ENCODE measurements at places on chromosomes 4 and X.

DNA sequence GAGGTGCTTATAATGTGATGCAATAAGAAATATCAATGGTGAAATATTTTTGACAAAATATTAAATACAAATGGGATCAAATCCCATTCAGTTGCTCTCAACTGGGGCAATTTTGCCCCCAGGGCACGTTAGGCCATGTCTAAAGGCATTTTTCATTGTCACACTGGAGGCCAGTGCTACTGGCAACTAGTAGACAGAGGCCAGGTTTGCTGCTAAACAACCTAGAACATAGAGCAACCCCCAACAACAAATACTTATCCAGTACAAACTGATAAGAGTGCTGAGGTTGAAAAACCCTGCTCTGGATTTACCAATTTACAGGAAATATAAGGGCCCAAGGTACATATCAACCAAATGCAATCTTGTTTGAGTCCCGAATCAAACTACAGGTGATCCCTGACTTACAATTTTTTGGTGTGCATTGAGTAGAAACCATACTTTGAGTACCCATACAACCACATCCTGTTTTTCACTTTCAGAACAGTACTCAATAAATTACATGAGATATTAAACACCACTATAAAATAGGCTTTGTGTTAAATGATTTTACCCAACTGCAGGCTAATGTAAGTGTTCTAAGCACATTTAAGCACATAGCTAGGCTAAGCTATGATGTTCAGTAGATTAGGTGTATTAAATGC lies 237.5 kb downstream of the HNRNPD start:
- no peak overlapping the region for H3K4me3 ChIP-seq
- no peak for DNase-seq
- no peaks in the 10 kb centered on the region for H3K36me3 ChIP-seq

- no peak for DNase-seq
- peaks cover 8% of the 10 kb centered on the region for H3K4me1 ChIP-seq
- no peak overlapping the region for H3K4me3 ChIP-seq
- H3K27me3 ChIP-seq, result no peaks in the 10 kb centered on the region
These were observed 29.8 kb upstream of the ZFP42 start for GRCh38 chr4:187965726-187966125.

GRCh38 chr4:85260064-85260463 lies 214.9 kb upstream of the ARHGAP24 start:
- no peak overlapping the region for H3K4me3 ChIP-seq
- no peak for DNase-seq
- H3K4me1 ChIP-seq, result no peaks in the 10 kb centered on the region
- H3K27ac ChIP-seq, result no peak overlapping the region

DNA sequence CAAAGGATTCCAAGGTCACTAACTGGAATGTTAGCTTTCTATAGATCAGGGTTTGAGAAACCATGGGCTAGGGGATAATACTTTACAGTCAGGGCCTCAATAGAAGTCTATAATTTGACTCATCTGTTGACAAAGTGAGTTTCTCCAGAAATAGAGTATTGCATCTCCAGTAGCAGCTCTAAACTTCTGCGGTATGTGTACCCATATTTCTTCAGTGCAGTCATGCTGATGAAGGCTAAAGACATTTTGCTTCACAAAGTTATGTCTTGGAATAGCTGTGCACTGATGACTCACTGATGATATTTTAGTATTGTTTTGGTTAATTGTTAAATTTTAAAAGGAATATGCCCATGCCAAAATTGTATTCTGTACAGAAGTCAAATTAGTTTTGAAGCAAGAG lies 464.9 kb upstream of the AMOT start:
- H3K27ac ChIP-seq, result no peak overlapping the region
- H3K4me3 ChIP-seq, result no peak overlapping the region

All from lung (tissue), 17 donors.